ENCODE measurements at places on chromosomes 2 and 18.

DNA sequence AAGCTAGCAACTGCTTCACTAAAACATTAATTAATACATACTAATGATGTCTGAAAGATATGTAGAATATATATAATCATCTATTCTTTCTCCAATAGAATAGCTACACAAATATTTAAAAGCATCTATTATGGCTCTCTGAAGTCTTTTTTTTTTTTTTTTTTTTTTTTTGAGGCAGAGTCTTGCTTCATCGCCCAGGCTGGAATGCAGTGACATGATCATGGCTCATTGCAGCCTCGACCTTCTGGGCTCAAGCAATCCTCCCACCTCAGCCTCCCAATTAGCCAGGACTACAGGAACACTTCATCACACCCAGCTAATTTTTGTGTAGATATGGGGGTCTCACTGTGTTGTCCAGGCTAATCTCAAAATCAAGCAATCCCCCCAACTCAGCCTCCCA, 120.4 kb upstream of the KYNU start:
- DNase-seq, result no peak

- DNase-seq, result no peak
Observed at GRCh38 chr18:43777636-43778304, 500.5 kb upstream of the SYT4 start.

- peak; percentile 36 for DNase-seq
Observed at GRCh38 chr2:98664323-98664722, 55.9 kb downstream of the UNC50 start.

DNA sequence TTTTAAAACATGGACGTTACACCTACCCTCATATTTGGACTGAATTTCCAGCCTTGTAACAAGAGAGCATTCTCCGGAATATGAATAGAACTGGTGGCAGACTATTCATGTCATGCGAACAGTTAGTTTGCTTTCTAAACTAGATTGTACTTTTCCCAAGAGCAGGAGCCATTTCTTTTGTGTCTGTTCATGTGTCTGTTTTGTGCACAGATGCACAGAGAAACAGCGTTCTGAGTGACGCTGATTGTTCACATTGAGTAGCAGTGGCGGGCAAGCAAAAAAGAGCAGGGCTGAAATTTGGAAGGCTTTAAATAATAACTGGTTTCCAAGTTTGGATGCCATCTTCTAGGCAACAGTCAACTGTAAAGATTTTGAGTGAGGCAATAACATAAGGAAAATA, 200.3 kb downstream of the NRXN1 start:
- DNase-seq, result no peak
